ENCODE measurements at places on chromosomes 12 and 14.

- no peak for DNase-seq
Measured at GRCh38 chr14:44863271-44863670, 98.5 kb downstream of the KLHL28 start.

- DNase-seq: no peak
Measured at GRCh38 chr14:81311778-81312177, 88.3 kb downstream of the STON2 start.

DNA sequence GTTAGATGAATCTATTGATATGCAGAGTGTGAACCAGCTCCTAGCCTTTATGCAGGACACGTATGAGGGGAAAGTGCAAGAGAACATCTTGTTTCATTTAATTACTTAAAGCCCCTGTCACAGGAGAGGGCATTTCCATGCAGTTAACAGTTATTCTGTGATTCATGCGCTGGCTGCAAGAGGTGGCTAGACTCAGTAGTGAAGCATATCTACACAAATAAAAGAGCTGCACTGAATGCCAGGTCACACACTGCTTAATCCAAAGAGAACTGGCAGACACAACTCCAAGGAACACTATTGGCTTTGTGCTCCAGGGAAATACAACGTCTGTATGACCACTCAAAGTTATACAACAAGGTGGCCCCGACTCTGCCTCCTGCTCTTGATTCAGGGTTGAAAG is 394.1 kb downstream of the C12orf75 start:
- no peak for DNase-seq

- no peak for DNase-seq
Measured at GRCh38 chr14:20811986-20812975, 9.6 kb upstream of the RNASE1 start.

DNA sequence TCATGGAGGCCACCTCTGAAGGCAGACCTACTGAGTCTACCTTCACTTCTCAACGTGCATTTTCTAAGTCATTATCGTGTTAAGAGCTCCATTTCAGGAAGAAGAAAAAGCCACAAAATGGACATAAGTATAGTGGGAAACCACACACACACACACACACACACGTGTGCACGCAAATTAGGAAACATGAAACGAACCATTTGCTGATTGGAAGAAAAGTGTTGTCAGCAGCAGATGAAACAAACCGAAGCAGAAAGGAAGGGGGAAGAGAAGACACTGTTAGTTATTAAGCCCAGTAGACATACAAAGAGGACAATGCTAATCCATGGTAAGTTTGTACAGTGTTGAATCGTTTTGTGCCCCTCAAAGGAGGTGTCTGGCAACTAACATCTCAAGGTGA is 9.9 kb upstream of the VPS33A start:
- no peak for DNase-seq

DNA sequence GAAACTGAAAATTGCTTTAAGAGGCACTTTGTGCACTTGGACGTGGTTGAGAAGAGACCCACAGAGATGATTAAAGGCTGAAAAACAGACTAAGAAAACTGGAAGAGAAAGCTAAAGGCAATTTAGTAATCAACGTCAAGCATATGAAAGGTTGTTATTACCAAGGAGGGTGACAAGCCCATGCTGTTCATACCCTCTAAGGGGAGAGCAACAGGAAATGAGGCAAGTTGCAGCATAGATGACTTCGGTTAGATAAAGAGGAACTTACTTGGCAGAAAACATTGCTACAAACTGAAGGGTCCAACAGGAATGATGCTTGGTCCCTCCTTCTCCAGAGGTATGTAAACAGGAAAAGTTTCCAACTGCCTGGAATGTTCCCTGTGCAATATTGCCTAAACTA is 107.8 kb downstream of the DUSP6 start:
- DNase-seq: no peak

- no peak for DNase-seq
Measured at GRCh38 chr12:54329759-54330158, 4.8 kb downstream of the COPZ1 start.

DNA sequence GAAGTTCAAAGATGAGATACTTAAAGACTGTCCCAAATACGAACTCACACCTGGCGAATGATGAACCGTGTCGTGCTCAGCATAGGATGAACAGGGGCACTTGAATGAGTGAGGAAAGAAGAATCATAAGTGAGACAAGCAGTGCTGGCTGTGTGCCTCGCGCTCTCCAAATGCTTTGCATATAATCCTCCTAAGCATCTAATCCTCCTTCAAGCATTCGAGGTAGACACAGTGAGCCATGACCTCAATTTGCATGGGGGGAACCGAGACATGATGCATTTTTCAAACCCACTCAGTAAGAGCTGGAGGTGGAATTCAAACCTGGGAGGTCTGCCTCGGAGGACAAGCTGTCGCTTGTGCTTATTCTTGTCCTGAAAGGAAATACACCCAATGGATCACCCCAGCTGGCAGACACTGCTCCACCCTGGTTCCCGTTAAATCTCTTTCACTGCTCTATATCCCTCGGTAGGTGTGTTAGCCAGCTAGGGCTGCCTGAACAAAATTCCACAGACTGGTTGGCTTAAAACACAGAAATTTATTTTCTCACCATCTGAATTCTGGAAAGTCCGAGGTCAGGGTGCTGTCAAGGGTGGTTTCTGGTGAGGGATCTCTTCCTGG is 274.0 kb downstream of the SLC15A4 start:
- DNase-seq: no peak

- DNase-seq: no peak
Measured at GRCh38 chr12:40616383-40616915, 75.8 kb upstream of the CNTN1 start.

GRCh38 chr12:92546635-92547348 is 156.0 kb upstream of the PLEKHG7 start:
- DNase-seq: no peak

GRCh38 chr14:69693145-69693544 is 73.8 kb upstream of the SRSF5 start:
- no peak for DNase-seq

GRCh38 chr14:69505338-69506240 is 21.1 kb downstream of the PLEKHD1 start:
- no peak for DNase-seq

- DNase-seq: no peak
Measured at GRCh38 chr14:58812050-58812910, 174.5 kb downstream of the DACT1 start.

- DNase-seq: no peak
Measured at GRCh38 chr12:129873833-129874208, 30.0 kb downstream of the TMEM132D start.

DNA sequence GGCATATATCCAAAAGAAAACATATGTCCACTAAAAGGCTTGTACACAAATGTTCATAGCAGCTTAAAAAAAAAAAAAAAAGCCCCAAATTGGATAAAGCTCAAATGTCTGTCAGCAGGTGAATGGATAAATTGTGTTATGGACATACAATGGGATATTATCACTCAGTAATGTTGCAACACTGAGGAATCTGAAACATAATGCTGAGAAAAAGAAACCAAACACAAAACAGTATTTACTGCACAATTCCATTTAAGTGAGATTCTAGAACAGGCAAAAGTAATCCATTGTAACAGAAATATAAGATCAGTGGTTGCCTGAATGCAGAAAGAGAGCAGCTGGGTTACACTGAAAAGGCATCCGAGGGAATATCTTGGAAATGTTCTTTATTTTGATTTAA is 117.9 kb downstream of the SLC15A5 start:
- DNase-seq: no peak
